ENCODE measurements at places on chromosomes 1 and 21.

DNA sequence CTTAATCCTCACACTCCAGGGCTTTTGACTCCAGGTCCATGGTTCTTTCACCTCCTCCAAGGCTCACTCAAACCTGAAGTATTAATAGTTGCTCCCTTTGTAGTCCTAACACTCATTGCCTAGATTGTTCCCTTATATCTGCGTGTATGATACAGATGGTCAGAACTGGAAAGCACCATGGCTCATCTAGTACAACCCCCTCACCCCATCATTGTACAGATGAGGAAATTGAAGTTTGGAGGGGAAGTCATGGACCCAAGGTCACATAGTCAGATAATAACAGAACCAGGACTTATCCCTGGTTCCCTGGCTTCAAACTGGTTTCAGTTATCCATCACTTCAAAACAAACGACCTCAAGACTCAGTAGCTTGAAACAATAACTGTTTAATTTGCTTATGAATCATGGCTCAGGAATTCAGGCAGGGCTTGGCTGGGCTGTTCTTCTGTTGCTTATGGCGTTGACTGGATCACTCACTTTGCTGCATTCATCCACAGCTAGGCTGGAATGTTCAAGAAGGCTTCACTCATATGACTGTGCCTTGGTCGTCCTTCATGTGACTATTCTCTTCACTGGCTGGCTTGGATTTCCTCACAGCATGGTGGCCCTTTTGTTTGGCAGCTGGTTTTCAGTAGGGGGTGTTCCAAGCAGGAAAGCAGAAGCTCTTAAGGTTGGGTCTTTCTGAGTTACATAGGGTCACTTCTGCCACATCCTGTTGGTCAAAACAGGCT, 5.0 kb downstream of the NOS1AP start:
- no peak for DNase-seq

DNA sequence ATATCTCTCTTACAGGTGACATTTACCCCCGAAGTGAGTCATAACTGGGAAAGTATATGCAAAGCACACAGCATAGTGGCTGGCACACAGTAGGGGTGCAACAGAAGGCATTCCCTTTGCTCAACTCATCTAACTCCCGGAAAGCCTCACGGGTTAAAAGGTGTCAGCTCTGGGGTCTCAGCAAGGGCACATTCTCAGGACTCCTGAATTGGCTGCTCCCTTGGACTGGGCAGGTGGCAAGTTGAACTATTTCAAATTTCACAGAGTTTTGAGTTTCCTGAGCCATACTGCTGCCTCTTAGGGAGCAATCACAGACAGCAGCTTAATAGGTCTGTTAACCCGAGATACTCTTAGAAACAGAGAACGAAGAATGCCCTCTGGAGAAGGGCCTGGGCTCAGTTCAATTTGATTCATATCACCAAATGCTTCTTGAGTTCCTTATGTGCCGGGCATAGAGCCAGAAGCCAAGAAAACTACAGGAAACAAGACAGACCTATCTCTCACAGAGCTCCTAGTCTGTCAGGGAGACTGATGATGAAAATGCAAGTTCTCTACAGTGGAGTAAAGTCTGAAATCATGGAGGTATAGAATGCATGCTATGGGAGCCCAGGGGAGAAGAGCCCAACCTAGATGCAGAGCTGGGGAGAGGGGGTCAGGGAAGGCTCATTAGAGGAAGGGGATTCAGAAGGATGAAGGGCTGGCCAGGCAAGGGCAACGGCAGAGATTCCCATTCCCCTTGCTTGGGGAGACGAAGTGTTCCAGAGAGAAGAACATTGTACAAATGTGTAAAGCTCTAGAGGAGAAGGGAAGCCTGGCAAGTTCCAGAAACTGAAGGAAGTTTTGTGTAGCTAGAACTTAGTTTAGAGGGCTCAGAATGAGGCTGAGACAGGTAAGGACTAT, 143.9 kb upstream of the HMGB4 start:
- DNase-seq = no peak

DNA sequence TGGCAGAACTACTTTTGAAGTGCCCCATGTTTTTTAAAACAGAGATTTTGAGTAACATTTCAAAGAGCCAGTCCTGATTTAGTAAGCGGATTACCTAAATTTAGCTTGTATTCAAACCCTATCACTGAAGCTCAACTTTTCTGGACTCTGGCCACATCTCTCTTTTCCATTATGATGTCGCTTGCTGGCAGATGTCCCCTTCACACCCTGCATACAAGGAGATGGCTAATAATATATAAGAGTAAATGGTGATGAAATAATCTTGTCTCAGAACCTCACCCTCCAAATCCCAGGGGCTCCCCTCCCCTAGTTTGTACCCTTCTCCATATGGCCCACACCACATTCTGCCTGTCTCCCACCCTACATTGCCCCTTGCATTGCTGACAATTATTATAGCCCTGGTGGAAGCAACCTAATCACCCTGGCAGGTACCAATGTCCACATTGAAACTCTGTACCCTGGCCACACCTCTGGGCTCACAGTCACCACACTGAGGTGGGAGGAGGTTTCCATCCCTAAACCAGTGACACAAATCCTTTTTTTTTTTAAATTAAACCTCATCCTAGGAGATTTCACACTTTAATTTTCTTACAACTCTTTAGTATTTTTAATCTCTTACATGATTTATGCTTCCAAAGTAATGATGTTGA, 106.0 kb upstream of the SYT6 start:
- no peak for DNase-seq

DNA sequence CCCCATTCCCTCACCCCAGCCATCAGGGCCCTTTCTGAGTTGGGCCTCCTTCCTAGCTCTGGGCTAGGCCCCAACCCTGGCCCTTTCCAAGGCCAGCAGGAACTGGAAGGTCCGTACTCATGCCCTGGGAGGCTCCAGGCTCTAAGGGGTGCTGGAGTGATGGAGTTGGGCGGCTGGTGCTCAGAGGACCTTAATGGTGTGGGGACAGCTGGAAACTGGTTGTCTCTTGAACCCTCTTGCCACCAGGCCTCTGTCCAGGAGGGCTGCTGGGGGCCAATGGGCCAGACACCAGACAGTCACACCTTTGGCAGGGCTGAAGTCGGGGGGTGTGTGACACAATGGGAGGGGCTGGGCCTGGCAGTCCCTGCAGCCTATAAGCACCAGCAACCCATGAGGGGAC, 9.2 kb upstream of the PADI1 start:
- no peak for DNase-seq

DNA sequence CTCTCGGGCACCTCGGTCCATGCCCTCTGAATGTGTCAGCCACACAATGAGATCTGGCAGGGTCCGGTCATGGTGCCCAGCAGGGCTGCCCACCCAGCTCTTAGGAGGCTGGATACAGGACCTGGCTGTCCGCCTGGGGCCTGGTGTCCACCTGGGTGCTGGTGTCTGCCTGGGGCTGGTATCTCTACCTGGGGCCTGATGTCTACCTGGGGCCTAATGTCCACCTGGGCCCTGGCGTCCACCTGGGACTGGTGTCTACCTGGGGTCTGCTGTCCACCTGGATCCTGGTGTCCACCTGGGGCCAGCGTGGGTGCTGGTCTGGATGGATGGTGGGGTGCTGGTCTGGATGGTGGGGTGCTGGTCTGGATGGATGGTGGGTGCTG, 45.1 kb upstream of the ACTRT2 start:
- no peak for DNase-seq

DNA sequence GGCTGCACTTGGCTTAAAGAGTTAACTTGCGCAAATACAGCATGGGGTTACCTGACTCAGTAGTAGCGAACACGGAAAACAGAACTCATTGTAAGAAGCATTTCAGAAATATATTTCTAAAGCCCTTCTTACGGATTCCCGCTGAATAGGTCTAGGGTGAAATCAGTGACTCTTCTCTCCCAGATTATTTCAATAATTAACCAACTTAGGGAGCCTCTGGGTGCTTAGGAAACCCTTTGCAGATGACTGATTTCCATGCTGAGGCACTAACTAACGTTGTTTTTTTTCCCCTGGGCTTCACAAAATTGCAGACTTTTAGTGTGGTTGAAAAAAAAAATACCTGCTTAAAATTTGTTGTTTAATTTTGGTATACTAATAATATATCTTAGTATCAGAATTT, 40.3 kb downstream of the BTG3 start:
- no peak for DNase-seq

- DNase-seq = no peak
Observed at GRCh38 chr1:111878091-111878490, 111.4 kb downstream of the KCND3 start.

DNA sequence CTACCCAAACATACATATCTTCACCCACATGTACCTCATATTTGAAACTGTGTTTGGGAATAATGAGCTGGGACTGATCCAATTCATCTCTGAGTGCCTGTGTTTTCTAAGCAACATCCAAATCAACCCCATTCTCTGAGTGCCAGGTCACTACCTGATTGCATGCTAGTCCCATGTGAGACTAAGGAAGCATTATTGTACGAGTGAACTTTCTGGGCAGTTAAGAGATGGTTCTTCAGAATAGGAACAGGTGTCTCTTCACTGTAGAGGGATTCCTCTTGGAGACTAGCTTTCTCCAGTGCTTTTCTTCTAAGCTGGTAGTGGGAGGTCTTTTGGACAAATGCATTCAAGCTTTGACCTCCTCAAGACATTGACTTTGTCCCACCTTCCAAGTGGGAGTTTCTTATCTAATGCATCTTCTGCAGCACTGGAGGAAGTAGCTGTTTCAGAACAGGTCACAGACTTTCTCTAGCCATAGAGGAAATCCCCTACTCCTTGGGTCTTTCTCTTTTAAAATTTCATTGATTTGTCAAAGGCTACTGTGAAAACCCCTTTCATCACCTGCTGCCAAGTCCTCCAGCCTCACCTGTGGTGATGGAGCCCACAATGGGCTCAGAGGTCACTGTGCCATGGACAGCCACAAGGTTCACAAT, 172.0 kb upstream of the KIAA0040 start:
- no peak for DNase-seq

DNA sequence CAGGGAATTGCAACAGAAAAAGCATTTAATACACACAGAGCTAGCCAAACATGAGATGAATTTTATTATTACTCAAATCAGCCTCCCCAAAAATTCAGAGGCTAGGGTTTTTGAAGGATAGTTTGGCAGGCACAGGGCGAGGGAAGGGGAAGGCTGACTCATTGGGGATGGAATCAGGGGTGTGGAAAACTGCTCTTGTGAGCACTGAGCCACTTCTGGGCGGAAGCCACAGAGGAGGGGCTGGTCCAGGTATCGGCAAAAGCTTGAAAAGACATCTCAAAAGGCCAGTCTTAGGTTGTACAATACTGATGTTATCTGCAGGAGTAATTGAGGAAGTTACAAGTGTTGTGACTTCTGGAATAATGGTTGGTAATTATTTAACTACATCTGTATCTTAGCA, 109.4 kb downstream of the TLR5 start:
- DNase-seq = no peak

GRCh38 chr1:12473596-12474362, 144.2 kb downstream of the DHRS3 start:
- DNase-seq = no peak

- DNase-seq = no peak
Observed at GRCh38 chr1:193905288-193906085, 719.1 kb upstream of the B3GALT2 start.

DNA sequence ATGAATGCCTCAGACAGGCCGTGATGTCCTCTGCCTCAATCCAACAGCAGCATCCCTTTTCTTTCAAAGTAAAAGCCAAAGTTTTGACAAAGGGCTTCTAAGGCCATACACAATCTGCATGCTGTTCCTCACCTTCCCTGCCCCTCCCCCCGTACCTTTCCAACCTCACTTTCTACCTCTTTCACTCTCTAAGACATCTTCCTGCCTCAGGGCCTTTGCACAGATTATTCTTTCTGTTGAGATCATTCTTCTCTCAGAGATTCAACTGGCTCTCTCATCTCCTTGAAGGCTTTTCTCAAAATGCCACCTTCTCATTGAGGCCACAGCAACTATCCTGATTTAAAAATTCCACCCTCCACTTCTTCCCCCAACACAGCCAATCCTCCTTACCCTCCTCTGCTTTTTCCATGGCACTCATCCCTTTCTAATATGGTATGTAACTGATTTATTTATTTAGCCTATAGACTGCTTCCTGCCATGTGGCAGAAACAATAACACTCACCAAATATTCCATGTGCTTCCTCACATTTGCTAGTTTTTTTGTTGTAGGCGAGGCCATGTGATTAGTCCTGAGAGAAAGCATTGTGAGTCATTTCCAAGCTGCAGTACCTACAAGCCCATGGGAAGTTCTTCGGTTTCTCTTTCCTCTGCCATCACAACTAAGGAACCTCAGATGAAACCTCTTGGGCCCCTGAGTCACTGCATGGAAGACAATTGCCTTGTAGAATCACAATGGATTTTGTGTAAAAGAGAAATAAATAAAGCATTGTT, 58.7 kb upstream of the GADD45A start:
- no peak for DNase-seq

DNA sequence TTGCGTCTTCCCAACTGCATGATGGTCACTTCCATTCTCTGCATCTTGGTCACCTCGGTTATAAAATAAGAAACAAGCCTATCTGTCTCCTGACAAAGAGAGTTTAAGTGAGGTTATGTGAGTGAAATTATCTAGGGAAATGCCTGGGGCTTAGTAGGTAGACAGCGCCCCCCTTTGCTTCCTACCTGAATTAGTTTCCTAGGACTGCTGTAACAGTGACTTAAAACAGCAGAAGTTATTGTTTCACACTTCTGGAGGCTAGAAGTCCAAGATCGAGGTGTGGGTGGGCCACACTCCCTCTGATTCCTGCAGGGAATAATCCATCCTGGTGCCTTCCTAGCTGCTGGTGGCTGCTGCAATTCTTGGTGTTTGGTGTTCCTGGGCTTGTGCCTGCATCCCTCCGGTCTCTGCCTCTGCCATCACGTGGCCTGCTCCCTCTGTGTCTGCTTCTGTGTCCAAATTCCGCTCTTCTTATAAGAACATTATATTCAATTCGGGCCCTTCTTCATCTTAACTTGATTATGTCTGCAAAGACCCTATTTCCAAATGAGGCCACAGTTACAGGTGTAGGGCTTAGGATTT, 92.6 kb downstream of the IGSF21 start:
- DNase-seq = no peak

GRCh38 chr21:17660862-17661261, 48.2 kb upstream of the BTG3 start:
- DNase-seq = no peak

GRCh38 chr1:179190861-179191260, 38.6 kb downstream of the ABL2 start:
- no peak for DNase-seq
